ENCODE measurements at places on chromosomes 2 and 18. TPM values are rescaled to one million over a fixed set of nuclear protein-coding genes. Genes with fewer than 3 reads are reported as not detected.

ANKRD30BL gene
- total RNA-seq: not detected

C2orf78 gene
- total RNA-seq: not detected

CHRNA1 gene
- total RNA-seq: not detected

ST6GAL2 gene
- total RNA-seq: 21.3 TPM

DLGAP1 gene
- total RNA-seq: 0.27 TPM

SLC23A3 gene
- 0.27 TPM for total RNA-seq

BCS1L gene
- 33.4 TPM for total RNA-seq

ZFAND2B gene
- 87.8 TPM for total RNA-seq

CCDC74B gene
- total RNA-seq: not detected

EPB41L3 gene
- total RNA-seq: 6.2 TPM

CFC1 gene
- not detected for total RNA-seq

NXPH2 gene
- total RNA-seq: not detected

CYP26B1 gene
- total RNA-seq: 0.81 TPM

PARD6G gene
- total RNA-seq: under 0.01 TPM

TSPYL6 gene
- total RNA-seq: under 0.01 TPM

GDF7 gene
- total RNA-seq: 2.2 TPM

STK25 gene
- 171 TPM for total RNA-seq

DSC3 gene
- not detected for total RNA-seq

MTIF2 gene
- 19.1 TPM for total RNA-seq

KCNG2 gene
- total RNA-seq: 14.8 TPM

IL36G gene
- not detected for total RNA-seq

FAM124B gene
- 46.3 TPM for total RNA-seq

SERPINB2 gene
- 0.27 TPM for total RNA-seq

KLHL41 gene
- under 0.01 TPM for total RNA-seq

HOXD11 gene
- total RNA-seq: not detected

HOXD12 gene
- total RNA-seq: not detected

TTN gene
- total RNA-seq: 1.1 TPM

GALM gene
- total RNA-seq: 6.2 TPM

TBR1 gene
- total RNA-seq: under 0.01 TPM

MAPK4 gene
- not detected for total RNA-seq

GAREM2 gene
- total RNA-seq: 0.54 TPM

FBLN7 gene
- under 0.01 TPM for total RNA-seq

RNF152 gene
- total RNA-seq: 0.27 TPM

CLEC4F gene
- not detected for total RNA-seq

STON1 gene
- total RNA-seq: 3.5 TPM

CHRND gene
- total RNA-seq: not detected

THSD7B gene
- not detected for total RNA-seq

WIPF1 gene
- total RNA-seq: 26.7 TPM

IMPACT gene
- total RNA-seq: 13.5 TPM

CNDP1 gene
- total RNA-seq: not detected

CCDC102B gene
- total RNA-seq: 3.2 TPM

CRYGC gene
- total RNA-seq: not detected

HOXD13 gene
- not detected for total RNA-seq

SYT4 gene
- under 0.01 TPM for total RNA-seq

ONECUT2 gene
- under 0.01 TPM for total RNA-seq

All from hematopoietic multipotent progenitor cell (in vitro differentiated cells).